ENCODE measurements at places on chromosomes 3 and 15.
A peak's percentile ranks its signal among the peaks of the same experiment; 100 is the strongest.

DNA sequence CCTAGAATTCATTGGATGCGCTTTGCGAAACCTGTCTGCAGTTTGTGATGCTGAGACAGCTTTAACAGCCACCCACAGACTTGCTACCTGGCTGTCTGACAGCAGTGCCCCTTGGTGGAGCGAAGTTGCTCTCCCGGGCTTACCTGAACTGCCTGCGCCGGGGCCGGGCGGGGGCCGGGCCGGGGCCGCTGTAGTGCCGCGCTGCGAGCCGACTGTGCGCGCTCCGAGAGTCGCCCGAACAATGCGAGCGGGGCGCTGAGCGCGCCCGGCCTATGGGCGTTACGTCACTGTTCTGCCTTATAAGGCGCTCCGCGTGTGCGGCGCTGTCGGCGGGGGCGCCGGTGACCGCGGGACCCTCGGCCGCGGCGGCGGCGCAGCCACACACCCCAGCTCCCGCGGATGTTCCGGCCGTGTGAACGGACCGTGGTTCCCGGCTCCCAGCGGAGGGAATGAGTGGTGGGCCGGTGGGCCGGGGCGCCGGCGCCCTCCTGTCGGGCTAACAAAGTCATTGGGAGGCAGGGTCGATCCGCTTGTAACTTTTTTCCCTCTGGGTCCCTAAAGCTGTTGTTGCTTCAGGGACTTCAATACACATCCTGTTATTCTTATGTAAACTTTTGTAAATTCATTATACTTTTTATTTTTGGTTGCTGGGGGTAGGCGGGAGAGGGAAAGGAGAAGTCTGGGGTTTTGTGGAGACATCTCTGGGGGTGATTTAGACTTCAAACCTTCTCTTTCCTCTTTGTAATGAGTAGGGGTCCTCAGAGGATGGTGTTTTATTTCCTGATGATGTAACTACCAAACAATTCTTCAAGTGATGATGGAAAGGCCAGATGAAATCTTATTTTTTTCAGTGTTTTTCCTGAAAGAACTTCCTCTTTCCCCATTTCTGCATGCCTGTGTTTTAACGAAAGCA is 58.5 kb downstream of the CMSS1 start:
- DNase-seq, result peak; percentile 79

DNA sequence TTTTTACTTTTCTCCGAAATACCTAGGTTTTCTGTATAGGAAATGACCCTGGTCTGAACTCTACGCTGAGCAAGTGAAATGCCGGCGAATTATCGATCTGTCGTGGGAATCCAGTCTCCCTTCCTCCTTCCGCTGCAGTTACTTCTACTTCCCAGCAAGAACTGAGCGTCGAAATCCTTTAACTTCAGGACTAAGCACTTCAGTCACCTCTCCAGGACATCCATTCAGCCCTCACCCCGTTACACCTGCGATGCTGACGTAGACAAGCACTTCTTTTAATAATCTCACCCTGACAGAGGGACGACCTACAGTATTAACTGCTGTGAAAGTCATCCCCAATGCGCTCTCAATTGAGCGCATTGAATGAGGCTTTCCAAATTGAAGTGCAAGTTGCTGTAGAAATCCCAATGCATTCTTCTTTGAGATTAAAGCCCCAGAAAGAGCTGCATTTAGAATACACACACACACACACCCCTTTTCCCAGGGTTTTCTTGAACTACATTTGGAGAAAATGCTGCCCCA is 1.3 kb downstream of the TOP2B start:
- peak; percentile 43 for DNase-seq

GRCh38 chr15:97085731-97086130 is 755.2 kb downstream of the NR2F2 start:
- DNase-seq, result no peak

DNA sequence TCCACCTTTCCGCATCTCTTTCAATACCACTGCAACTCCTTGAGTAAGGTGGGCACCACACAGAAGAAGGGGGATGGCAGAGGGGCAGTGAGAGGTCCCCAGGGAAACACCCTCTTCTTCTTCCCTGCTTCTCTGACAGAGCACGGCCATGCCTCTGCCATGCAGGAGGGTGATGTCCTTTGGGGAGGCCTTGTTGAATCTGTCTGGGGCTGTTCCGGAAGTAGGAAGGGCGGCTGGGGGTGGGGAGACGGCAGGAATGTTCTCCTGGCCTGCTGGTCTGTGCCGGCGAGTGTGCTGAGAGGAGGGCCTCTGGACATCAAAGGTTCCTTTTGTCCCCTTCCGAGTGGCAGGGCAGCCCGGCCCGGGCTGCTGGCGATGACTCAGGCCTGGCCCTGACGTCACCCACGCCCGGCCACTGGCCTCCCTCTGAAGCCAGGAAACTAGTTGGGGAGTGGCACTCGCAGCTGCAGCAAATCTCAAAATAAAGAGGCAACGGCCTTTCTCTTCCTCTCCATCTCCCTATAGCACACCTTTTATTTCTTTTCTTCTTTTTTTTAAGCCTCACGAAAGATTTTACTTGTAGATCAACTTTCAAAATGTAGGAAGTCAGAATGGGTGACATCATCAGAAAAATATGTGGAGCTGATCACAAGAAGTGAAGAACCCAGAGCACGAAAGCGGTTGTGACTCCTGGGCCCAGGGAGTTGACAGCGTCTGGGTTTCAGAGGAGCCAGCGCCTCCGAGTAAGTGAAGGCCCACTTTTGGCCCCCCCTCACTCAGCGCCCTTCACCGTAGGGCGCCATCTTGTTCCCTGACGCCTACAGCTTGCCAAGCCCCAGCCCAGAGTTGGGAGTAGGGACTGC is at the start of gene ZBTB38:
Gene ZBTB38 (plus strand): TSS at position 443 of the 863 bp plus-strand sequence. CDS start 73,885 bp downstream, outside the sequence.
- peak; percentile 96 for DNase-seq

DNA sequence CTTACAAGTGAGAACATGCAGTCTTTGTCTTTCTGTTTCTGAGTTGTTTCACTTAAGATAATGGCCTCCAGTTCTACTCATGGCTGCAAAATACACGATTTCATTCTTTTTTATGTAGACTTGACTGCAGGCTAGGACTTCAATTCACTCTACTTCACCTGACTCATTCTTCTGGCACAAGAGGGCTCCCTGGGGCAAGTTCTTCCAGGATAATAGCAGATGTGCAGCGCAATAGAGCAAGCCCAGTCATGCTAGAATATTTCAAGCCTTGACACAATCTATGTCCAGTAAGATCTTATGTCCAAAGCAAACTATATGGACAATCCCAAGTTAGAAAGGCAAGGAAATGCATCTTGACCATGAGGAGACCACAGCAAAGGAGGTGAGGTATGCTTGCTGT is 211.7 kb upstream of the GADL1 start:
- DNase-seq, result peak; percentile 59

DNA sequence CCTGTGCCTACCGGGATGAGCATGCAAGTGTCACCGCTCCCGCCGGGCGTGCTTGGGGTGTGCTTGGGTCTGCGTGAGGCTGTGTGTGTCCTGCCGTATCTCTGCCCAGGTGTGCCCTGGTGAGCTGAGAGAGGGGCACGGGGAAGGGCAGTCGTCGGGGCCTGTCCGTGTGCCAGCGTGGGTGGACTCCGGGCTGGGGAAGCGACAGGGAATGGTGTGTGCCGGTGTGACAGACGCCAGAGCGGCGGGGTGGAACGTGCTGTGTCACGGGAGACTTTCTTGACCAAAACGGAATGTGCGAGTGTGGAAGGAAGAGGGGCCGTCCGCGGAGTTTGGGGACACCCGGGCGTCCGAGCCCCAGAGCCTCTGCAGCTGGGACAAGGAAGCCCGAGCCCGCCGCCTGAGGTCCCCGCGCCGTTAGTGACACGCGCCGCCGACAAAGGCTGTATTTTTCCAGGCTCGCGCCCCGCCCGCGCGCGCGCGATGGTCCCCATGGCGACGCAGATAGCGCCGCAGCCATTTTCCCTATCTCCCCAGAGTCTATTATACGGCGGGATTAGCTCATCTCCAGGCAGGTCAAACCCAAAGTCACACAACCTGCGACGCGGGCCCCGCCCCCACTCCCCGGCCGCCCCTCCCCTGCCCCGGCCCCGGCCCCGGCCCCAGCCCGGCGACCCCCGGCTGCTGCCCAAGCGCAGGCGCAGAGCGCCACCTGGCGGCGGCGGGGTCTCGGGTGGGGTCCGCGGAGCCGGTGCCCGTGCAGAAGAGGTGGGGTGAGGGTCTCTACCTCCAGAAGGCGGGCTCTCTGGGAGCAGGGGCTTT is 4.5 kb upstream of the GATA2 start:
- DNase-seq, result no peak

DNA sequence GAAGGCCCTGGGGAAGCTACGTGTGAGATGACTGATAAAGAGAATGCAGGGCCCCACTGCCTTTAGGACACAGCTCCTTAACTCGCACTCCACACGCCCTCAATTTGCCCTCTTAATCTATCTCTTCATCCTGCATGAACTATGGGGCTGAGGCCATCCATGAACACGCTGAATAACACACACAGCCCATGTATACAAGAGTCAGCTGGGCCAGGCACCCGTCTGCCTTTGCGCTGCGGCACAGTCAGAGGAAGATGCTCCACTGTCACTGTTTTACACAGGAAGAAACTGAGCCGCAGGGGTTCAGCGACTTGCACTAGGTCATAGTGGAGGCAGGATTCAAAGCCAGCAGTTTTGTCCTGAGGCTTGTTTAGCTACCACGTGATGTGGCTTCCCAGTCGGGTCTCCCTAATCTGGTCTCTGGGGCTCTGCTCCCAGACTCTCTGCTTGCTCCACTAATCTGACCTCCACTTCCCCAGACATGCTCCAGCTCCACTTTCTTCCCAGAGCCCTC is 43.9 kb downstream of the TLE3 start:
- DNase-seq, result no peak

DNA sequence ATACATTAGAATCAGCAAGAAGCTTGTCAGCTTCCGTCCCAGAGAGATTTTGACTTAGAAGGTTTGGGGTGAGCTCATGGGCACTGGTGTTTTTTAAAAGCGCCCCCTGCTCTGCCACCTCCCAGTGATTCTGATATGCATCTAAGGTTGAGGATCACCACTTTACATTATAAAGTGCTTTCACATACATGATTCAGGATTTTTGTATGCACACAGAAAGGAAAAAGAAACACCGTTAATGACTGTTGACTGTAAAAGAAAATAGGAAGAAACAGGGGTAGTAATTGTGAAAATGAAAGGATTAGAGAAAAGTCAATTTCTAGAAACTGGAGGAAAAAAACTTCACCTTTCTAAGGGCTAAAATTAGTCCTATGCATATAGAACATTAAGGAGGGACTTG is 104.9 kb upstream of the ZBED2 start:
- no peak for DNase-seq

DNA sequence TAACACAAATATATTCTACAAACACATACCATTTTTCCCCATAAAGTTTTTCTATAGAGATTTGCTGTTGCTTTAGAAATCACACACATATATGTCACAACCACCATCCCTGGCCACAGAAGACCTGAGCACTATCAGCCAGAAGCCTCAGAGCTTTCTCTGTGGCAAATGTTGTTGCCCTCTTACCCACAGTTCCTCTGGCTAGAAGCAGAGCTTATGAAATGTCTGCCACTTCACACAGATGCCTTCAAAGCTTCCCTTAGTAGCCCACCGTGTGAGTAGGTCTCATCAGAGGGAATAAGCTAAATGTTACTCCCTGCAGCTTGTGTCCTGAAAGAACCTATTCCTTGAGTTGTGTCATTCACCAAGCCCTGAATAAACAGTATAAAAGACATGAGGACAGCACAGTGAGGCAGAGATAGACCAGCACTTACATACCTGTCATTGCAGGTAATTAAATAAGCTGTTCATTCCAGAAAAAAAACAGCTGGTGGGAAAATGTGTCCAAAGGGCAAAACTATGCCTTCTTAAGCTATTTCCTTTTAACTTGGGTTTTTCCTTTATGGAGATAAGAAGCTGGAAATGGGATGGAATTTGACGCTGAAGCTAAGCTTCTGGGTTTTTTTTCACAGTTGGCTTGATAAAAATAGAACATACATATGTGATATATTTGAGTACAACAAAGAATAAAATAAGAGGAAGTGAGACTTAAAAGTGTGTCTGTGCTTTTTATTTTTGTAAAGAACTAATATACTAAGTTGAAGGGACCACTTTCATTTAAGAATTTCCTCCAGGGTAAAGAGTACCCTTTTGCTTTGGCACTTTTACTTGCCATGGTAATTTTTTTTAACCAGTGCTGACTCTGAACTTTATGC is 391.4 kb downstream of the KCNH8 start:
- DNase-seq, result no peak

- DNase-seq, result no peak
These were observed 56.3 kb upstream of the CGNL1 start for GRCh38 chr15:57319919-57320560.

- no peak for DNase-seq
These were observed 1.9 kb upstream of the TFDP2 start for GRCh38 chr3:142151240-142151639.

DNA sequence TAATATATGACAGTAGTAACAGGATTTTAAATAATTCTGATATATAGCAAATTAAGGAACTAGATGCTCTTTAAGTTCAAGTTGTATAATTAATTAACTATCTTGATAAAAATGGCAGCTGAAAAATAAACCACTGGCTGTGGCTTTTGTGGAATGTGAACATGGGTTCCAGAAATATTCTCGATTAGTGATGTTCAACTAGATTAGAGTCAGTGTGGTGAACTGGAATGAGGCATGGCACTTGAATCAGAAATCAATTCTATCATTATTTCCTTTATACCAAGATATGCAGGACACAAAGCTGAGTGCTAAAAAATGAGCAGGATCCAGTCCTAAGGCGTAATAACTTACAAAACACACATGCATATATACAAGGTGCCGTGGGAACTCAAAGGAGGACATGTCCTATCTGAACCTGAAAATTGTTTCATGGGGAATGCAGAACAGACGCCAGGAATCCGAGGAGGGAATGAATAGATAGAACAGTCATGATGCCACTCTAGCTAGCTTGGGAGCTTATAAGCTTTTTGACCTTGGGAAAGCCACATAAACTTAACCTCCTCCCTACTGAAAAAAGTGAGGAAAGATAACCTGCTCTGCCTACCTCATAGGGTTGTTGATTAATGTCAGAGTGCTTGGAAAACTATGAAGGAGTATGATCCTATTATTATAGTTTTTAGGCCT is 402.4 kb downstream of the PLCL2 start:
- no peak for DNase-seq

- DNase-seq, result peak; percentile 11
These were observed 49.6 kb downstream of the CHD2 start for GRCh38 chr15:92949604-92950249.

DNA sequence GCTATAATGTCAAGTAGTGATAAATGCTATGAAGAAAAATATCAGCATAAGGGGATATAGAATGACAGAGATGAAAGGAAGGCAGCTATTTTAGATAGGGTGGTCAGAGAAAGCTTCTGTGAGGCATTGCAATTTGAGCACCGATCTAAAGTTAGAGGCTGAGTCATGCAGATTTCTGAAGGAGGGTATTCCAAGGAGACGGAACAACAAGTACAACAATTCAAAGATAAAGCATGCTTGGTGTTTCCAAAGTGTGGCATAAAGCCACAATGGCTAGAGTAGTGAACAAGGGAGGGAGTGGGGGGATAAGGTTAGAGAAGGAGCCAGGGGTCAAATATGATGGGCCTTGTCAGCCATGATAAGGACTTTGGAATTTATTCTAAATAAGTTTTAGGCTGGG is 71.9 kb downstream of the PFN2 start:
- peak; percentile 75 for DNase-seq
